ENCODE measurements at places on chromosomes 1 and 21.

DNA sequence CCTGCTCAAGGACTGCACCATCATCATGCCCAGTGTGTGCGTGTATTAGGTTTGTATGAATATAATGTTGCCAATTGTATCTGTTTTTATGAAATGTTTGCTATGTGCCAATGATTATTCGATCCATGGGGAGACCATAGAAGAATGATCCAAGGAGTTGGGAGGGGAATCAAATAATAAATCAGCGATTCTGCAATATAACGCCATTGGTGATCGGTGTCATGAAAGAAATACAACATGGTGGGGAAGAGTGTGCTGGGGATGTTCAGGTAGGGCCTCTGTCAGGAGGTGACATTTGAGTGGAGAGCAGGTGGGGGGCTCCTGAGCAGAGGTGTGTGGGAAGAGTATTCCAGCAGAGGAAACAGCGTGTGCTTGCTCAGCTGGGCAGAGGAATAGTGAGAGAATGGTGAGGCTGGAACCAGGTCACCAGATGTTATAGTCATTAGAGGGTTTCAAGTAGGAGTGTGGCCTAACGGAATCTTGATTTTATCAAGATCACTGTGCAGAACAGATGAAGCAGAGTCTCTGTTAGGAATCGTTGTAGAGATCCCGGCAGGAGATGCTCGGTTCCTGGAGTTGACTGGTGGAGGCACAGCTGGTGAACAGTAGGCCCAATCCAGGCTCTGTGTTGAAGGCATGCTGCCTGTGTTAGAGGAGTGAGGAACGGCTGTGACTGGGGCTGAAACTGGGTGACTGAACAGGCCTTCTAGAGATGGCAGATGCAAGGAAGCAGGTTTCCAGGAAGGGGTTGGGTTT is 2.9 kb upstream of the ZNF496 start:
- DNase-seq, result no peak

DNA sequence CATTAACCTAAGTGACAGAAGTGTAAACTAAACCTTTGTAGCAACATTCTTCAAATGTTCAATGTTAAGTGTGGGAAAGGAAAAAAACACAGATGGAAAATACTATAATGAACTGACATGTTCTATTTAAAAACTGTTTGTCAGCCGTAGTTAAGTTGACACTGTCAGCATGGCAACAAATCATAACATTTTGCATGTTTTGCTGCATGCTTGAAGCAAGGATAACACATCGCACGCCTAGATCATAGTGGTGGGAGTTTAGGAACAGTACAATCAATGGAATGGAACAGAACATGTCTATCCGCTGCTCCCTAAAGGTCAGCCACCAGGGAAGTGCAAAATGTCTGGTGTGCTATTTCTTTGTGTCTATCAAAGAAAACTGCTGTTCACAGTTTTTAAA is 62.5 kb upstream of the ESRRG start:
- no peak for DNase-seq

DNA sequence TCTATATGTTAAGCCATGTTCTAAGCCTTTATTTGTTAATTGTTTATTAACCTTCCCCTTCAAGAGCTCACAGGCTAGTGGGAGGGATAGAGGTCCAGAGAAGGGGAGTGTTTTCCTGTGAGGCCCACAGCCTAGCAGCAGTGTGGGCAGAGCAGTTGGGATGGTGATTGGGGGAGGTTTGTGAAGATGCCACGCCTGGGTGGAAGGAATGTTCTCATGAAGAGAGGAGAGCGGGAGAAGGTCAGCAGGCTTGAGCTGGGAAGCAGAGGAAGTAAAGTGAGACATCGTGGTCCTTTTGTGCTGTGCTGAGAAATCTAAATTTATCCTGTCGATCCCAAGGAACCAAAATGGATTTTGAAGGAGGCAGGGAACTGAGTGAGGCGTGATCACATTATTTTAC is 42.6 kb downstream of the TRAPPC10 start:
- peak; percentile 65 for DNase-seq

GRCh38 chr1:76033800-76034475 is 40.6 kb upstream of the ST6GALNAC3 start:
- no peak for DNase-seq

- DNase-seq, result no peak
These were observed 12.9 kb downstream of the PLEKHM2 start for GRCh38 chr1:15696956-15697521.

DNA sequence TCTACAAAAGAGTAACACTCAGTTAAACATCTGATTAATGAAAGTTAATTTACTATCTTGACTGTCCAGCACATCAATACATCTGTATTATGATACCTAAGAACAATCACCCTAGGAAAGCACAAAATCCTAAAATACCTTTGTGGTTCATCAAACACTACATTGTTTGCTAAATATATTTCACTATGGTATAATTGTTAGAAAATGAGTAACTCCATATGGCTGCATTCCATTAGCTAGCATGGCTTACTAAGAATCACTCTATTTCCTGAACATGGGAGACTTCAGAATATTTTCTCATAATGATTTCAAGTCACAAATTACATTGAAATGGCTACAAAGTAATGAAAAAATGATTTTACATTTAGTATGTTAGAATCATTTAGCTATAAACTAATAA is 12.5 kb downstream of the TRMT1L start:
- DNase-seq, result no peak

- no peak for DNase-seq
These were observed 7.3 kb downstream of the MYBPH start for GRCh38 chr1:203168256-203168786.

DNA sequence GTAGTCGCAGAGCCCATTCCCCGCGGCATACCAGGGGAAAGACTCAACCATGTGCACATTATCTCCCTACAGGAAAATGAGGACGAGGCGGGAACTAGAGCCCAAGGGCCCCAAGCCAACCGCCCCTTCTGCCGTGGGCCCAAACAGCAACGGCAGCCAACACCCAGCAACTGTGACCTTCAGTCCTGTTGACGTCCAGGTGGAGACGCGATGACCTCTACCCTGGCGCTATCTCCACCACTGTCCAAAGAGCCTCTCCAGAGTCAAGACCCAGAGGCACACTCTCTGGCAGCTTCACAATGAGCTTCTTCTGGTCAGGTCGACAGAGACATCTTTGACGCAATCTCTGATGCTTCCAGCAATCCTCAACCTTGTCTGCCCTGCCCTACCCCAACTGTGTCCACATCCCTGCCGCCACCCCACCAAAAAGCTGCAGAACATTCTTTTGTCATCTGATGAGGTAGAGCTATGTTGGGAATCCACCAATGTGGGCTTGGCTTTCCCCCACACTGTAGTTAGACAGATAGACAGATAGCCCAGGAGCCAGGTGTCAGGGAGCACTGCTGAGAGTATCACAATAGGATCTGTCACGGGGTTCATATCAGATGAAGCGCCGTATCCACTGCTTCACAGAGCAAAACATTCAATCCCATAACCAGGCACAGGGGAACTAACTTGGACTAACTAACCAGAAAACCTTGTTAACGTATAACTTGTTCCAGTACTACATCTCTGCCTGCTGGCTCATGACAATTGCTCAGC is 37.4 kb upstream of the SRRM1 start:
- no peak for DNase-seq

- DNase-seq, result no peak
These were observed 60.0 kb downstream of the FAM163A start for GRCh38 chr1:179803104-179803503.

GRCh38 chr21:31326522-31327242 is 17.4 kb downstream of the TIAM1 start:
- DNase-seq, result no peak

DNA sequence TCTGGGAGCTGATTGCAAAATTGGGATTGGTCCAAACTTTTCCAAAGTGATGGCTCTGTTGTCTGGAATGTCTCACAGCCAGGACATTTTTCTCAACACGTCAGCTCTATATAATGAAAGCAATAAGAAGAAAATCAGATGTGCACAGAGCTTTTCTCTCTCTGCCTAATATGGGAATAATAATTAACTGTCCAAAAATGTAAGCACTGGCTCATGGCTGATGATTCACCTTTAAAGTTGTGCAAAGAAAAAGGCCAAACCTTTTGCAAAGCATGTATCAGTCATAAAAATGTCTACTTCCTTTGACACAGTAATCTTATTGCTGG is 30.4 kb downstream of the ZNF281 start:
- peak; percentile 91 for DNase-seq

DNA sequence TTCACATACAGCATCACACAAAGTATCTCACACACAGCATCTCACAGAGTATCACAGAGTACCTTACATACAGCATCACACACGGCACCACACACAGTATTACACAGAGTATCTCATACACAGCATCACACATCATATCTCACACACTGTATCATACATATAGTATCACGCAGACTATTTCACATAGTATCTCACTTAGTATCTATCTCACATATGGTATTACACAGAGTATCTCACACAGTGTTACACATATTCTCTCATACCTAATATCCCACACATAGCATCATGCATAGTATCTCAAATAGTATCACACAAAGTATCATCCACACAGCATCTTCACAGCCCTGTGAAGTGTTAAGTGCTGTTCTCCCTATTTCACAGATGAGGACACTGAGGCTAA is 121.5 kb upstream of the RAB4A start:
- no peak for DNase-seq

- DNase-seq, result peak; percentile 99
These were observed at the start of gene TOMM40L for GRCh38 chr1:161225534-161226319. Gene TOMM40L (plus strand): TSS chr1:161226060. CDS start chr1:161226490, 430 bp downstream.

- peak; percentile 87 for DNase-seq
These were observed 61.4 kb upstream of the DIRAS3 start for GRCh38 chr1:68111519-68112436.

GRCh38 chr1:14660801-14661200 is 62.3 kb downstream of the KAZN start:
- no peak for DNase-seq

- DNase-seq, result no peak
These were observed 39.4 kb upstream of the CAMK1G start for GRCh38 chr1:209544098-209544497.

Measured in umbilical cord (tissue), 2 donors.